NCI-H460 (cell line): ENCODE measurements at places on chromosomes 7 and 10. TPM values are rescaled to one million over a fixed set of nuclear protein-coding genes. Genes with fewer than 3 reads are reported as not detected.

Gene ARHGEF35
- total RNA-seq = 0.54 and 0.84 TPM in 2 replicates

Gene TRPV5
- total RNA-seq = not detected in 2 replicates

Gene GRID1
- 0.05 and 0.09 TPM in 2 replicates for total RNA-seq

Gene FRG2B
- not detected in 2 replicates for total RNA-seq

Gene VGF
- 11.6 and 15.4 TPM in 2 replicates for total RNA-seq

Gene TMEM225B
- total RNA-seq = 0.87 and 1.1 TPM in 2 replicates

Gene HEPACAM2
- total RNA-seq = not detected in 2 replicates

Gene C10orf120
- total RNA-seq = not detected in 2 replicates
